ENCODE measurements at places on chromosomes 1 and 21. TPM values are rescaled to one million over a fixed set of nuclear protein-coding genes. Genes with fewer than 3 reads are reported as not detected.

GRCh38 chr1:227453631-227454355 is 109.6 kb upstream of the ZNF678 start:
- no peaks in the 10 kb centered on the region for H3K36me3 ChIP-seq
- DNase-seq, result no peak
- H3K4me1 ChIP-seq, result no peaks in the 10 kb centered on the region
- peaks cover 33% of the 10 kb centered on the region for H3K27me3 ChIP-seq
- H3K27ac ChIP-seq, result no peak overlapping the region

Gene CR1
- 0.05 TPM for total RNA-seq

Gene ARHGAP30
- total RNA-seq, result 125 TPM

DNA sequence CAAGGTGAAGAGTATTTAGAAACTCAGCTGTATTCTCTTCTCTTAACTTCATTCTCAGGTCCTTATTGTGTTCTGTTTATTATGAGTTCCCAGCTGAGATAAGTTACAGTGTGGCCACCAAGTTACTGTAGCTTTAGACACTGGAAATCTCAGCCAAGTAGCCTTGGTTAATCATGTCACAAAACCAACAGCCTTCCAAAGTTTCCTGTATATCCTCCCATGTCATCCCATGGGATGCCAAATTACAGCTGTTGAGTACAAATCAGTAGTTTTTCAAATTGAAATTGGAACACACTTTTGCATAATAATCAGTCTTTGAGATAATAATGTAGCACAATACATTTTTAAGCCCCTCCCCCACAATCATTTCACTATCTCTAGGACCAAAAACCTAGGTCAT is 10.7 kb downstream of the ADAMTS5 start:
- no peak overlapping the region for H3K4me3 ChIP-seq
- no peaks in the 10 kb centered on the region for H3K36me3 ChIP-seq
- no peak for DNase-seq
- no peaks in the 10 kb centered on the region for H3K4me1 ChIP-seq
- no peak overlapping the region for H3K27ac ChIP-seq

Gene C1orf185
- total RNA-seq, result not detected

Gene PKN2
- 16.4 TPM for total RNA-seq

Gene PPIAL4G
- total RNA-seq, result 0.05 TPM

DNA sequence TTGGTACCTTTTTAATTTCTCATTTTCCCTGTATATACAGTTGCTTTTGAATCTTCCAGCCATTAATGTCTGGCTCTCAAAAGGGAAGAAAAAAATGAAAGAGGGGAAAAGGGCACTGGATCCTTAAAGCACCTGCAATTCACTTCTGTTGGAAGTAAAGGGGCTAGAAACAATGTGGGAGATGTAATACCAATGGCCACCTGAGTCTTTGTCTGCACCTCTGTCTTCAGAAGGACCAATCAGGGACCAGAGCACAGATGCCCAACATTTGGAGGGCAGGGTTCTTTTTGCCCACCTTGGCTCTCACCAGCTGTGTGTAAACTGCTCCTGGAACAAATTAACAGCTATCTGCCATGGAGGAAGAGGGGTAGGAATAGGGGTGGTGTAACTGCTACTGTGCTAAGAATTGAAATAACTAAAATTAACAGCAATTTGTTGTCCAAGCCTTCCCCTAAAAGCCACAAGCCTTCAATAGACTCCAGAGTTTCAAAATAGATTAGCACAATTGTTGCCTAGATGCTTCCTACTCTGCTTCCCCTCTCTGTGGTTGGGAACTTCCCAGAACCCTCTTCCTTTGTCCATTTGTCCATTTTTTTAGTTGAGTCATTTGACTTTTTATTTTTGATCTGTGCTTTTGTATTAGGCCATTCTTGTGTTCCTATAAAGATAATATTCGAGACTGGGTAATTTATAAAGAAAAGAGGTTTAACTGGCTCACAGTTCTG is 11.5 kb upstream of the LRRC8B start:
- no peak overlapping the region for H3K4me3 ChIP-seq
- DNase-seq, result no peak
- H3K27ac ChIP-seq, result no peak overlapping the region

Gene DIRAS3
- total RNA-seq, result not detected

DNA sequence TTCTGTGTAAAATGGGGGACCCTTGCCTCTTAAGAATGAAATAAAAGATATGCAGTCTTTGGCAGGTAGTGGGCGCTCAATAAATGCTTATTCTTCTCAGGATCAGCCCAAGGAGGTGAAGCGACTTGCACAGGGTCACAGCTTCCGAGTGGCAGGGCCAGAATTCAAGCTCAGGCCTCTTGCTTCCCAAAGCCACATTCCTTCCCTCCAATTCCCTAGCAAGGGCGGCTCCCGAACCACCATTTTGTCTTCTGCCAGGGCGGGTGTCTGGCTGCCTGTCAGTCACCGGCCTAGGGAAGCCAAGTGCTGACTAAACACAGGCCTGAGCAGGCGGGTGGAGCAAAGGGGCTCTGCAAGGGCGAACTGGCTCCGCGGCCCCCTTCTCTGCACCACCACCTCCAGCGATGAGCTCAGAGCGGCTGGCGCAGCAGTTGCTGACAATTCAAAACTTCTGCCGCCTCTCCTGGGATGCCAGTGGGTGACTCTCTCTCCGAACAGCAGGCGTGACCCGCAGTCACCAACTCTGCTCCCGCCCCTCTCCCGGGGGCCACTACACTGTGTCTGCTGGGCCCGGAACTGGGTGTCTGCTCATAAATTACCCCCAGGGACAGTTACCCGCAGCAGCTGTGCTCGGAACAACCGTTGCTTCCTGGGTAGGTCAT is 10.8 kb downstream of the GPR3 start:
- peak; percentile 66 for DNase-seq
- no peak overlapping the region for H3K4me3 ChIP-seq
- peaks cover 15% of the 10 kb centered on the region for H3K4me1 ChIP-seq
- peaks cover 8% of the 10 kb centered on the region for H3K36me3 ChIP-seq
- H3K27me3 ChIP-seq, result no peaks in the 10 kb centered on the region
- H3K27ac ChIP-seq, result peak overlapping the region; percentile 33

DNA sequence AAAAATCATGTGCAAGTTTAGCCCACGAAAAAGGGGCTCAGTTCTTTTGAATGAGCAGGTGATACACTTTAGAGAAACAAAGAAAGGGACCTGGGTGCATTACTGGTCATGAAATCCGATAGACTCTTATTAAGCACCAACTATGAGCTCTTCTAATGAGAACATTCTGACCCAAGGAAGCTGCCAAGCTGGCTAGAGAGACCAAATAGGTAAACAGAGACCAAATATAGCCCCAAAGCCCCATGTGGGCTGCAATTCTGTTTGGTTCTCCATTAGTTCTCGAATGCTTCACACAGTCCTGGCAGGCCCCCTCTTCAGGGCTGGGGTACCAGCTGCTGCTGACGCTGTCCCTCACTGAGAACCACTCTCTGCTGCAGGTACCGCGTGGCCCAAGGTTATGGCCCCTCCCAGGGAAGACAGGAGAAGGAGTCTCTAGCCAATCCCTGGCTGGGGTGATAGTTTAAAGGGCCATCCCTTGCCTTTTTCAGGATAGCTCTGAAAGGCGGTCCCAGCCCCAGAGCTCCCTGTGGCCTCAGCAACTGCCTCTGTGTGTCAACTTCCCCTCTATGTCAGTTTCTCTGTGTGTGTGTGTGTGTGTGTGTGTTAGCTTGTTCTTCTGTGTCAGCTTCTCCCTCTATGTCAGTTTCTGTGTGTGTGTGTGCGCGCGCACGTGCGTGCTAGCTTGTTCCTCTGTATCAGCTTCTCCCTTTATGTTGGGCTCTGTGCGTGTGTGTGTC is 7.1 kb upstream of the UBXN10 start:
- peaks cover 14% of the 10 kb centered on the region for H3K4me1 ChIP-seq
- H3K27ac ChIP-seq, result no peak overlapping the region
- no peaks in the 10 kb centered on the region for H3K36me3 ChIP-seq
- H3K4me3 ChIP-seq, result no peak overlapping the region
- no peak for DNase-seq

- no peak for DNase-seq
- no peaks in the 10 kb centered on the region for H3K36me3 ChIP-seq
- H3K27ac ChIP-seq, result peak overlapping the region; percentile 68
- no peaks in the 10 kb centered on the region for H3K27me3 ChIP-seq
- H3K4me1 ChIP-seq, result peaks cover 50% of the 10 kb centered on the region
- H3K4me3 ChIP-seq, result no peak overlapping the region
These were observed 193.1 kb downstream of the ST6GALNAC3 start for GRCh38 chr1:76267631-76268030.

Gene B4GALT2
- total RNA-seq, result 27.9 TPM

DNA sequence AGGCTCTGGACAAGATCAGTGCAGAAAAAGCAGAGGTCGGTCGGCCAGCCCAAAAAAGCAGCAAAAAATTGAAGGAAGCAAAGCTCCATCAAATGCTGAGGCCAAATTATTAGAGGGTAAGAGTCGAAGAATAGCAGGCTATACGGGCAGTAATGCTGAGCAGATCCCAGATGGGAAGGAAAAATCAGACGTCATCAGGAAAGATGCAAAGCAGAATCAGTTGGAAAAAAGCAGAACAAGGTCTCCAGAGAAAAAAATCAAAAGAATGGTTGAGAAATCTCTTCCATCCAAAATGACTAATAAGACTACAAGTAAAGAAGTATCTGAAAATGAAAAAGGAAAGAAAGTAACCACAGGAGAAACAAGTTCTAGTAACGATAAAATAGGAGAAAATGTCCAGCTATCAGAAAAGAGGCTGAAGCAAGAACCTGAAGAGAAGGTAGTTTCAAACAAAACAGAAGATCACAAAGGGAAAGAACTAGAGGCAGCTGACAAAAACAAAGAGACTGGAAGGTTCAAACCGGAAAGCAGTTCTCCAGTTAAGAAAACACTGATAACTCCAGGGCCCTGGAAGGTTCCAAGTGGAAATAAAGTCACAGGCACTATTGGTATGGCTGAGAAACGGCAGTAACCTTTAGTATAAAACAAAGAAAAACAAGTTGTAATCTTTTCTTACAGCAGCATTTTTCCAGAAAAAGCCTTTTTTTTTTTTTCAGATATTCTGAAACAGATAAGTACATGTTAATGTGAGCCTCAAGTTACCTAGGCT is 75.7 kb downstream of the PHTF1 start:
- peaks cover 4% of the 10 kb centered on the region for H3K4me1 ChIP-seq
- H3K36me3 ChIP-seq, result peaks cover 3% of the 10 kb centered on the region
- DNase-seq, result no peak
- no peak overlapping the region for H3K4me3 ChIP-seq

Gene RHBDL2
- not detected for total RNA-seq

Gene TIMM17A
- total RNA-seq, result 70.6 TPM

DNA sequence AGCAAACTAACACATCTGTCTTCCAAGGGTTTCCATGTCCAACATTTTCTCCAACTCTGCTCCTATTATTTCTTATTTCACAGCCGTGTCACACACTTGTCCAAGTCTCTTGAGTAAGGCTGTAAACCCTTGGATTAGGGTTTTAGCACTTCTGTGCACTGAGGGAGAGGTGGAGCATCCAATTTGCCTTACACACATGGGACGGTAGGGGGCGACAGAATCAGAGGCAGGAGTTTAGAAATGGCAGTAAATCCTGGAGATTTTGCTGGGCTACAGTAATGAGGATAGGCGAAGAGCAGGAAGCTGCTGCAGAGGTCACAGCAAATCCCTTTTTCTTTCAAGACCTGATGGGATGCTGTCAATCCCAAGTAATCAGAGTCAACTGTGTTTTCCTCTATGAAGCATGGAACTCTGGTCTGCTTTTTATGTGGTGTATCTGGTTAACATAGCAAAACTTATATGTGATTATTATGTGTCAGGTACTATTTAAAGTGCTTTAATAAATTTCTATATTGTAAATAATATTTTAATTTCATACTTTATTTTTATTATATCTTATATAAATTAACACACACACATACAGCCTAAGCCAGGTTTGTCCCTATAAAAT is 15.4 kb upstream of the LCE5A start:
- no peaks in the 10 kb centered on the region for H3K4me1 ChIP-seq
- no peaks in the 10 kb centered on the region for H3K36me3 ChIP-seq
- H3K27me3 ChIP-seq, result peaks cover 10% of the 10 kb centered on the region
- no peak overlapping the region for H3K27ac ChIP-seq
- peak; percentile 71 for DNase-seq

- H3K4me1 ChIP-seq, result no peaks in the 10 kb centered on the region
- H3K27ac ChIP-seq, result no peak overlapping the region
- DNase-seq, result no peak
- no peak overlapping the region for H3K4me3 ChIP-seq
These were observed 23.2 kb upstream of the LRP8 start for GRCh38 chr1:53350853-53351767.

DNA sequence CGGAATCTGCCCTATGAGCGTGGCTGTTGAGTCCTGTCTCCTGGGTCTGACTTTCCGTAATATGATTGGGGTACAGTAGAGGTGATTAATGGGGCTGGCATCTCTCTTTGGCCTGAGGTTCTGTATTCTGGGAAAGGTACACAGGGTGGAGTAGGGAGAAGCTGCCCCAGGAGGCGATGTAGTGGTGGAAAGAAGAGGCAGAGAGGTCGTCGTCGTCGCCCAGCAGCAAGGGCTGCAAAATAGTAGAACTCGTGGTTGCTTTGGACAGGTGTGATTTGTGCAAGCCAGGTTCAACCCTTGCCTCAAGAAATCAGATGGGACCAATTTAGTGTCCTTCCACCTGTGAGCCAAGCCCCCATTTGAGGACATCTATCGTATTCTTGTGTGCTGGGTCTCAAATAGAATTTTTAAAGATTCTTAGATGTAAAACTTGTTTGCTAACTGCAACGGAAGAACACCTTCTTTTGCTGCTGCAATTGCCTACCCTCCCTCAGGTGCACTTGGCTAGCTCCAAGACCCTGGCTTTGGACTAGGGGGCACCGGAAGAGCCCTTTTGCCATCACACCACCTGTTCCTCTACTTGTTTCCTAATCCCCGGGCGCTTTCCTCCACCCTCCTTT is 1.3 kb upstream of the HMGN2 start:
- H3K36me3 ChIP-seq, result peaks cover 36% of the 10 kb centered on the region
- peak overlapping the region; percentile 98 for H3K27ac ChIP-seq
- peak overlapping the region; percentile 91 for H3K4me3 ChIP-seq
- peaks cover 35% of the 10 kb centered on the region for H3K4me1 ChIP-seq
- DNase-seq, result no peak
- H3K27me3 ChIP-seq, result no peaks in the 10 kb centered on the region

Gene OR6K3
- not detected for total RNA-seq

Gene VPS45
- total RNA-seq, result 18.5 TPM

- no peak overlapping the region for H3K27ac ChIP-seq
- H3K27me3 ChIP-seq, result no peaks in the 10 kb centered on the region
- H3K4me3 ChIP-seq, result no peak overlapping the region
- no peaks in the 10 kb centered on the region for H3K36me3 ChIP-seq
- H3K4me1 ChIP-seq, result no peaks in the 10 kb centered on the region
These were observed 129.6 kb downstream of the USH2A start for GRCh38 chr1:216293683-216294082.

- no peak for DNase-seq
- H3K27me3 ChIP-seq, result peaks cover 2% of the 10 kb centered on the region
- H3K36me3 ChIP-seq, result no peaks in the 10 kb centered on the region
- H3K27ac ChIP-seq, result no peak overlapping the region
- H3K4me1 ChIP-seq, result peaks cover 12% of the 10 kb centered on the region
- no peak overlapping the region for H3K4me3 ChIP-seq
These were observed 128.2 kb upstream of the KIAA0040 start for GRCh38 chr1:175320804-175321203.

Gene FCRL6
- not detected for total RNA-seq

Gene HAO2
- not detected for total RNA-seq

Gene HES4
- total RNA-seq, result 3.5 TPM
